ENCODE measurements at places on chromosomes 16 and 17.

DNA sequence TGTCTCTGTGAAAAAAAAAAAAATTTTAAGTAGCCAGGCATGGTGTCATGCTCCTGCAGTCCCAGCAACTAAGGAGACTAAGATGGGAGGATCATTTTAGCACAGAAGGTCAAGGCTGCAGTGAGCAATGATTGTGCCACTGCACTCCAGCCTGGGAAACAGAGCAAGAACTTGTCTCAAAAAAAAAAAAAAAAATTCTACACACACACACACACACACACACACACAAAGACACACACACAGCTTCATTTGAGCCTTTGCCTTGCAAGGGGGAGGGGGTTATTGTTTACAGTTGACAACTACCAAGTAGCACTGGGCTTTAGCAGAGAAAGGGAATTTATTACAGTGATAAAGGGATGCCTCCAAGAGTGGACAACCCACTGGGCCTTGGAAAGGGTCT, 4.9 kb upstream of the POLR3E start:
- no peak for DNase-seq

- no peak for DNase-seq
Measured at GRCh38 chr16:17518441-17518840, 47.7 kb upstream of the XYLT1 start.

DNA sequence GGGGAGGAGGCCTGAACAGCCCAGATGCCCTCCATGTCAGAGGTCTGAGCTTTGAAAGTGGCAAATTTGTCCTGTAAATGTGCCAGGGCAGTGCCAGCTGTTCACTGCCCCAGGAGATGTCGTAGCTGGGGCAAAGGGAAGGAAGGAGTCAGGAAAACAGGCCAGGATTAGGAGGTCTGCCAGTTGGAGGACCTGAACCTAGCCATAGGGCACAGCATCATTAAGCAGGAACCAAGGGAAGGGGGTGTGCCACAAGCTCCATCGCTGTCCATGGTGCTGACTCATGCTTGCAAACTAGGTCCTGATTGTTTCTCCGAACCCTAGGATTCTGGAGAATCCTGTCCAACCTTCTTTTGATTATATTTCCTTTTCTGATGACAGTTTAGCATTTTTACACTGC, 124.2 kb downstream of the TMEM132E start:
- peak; percentile 25 for DNase-seq

DNA sequence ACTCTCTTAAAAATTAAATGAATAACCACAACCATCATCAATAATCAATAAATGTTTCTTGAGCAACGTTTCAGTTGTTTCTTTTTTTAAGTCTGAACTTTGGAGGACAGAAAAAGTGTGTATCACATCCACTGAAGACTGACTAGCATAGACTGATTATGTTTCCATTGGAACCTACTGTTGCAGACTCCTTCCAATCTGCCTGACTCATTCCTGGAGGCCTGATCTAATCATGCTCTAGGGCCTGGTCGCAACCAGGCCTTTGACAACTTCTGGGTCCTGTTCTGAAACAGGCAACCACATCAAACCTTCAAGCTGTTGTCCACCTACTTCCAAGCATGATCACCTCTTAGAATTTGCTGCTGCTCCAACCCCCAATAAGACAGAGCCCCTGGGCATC, 109.2 kb upstream of the NUDT7 start:
- no peak for DNase-seq

DNA sequence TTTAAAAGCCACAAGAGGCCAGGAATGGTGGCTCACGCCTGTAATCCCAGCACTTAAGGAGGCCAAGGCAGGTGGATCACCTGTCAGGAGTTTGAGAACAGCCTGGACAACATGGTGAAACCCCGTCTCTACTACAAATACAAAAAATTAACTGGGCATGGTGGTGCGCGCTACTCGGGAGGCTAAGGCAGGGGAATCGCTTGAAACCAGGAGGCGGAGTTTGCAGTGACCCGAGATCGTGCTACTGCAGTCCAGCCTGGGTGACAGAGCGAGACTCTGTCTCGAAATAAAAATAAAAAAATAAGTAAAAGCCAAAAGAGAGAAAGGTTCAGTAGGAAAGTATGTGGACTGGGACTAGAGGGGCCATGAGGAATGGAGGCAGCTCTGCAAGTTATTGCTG, 13.1 kb upstream of the ITGAL start:
- no peak for DNase-seq

DNA sequence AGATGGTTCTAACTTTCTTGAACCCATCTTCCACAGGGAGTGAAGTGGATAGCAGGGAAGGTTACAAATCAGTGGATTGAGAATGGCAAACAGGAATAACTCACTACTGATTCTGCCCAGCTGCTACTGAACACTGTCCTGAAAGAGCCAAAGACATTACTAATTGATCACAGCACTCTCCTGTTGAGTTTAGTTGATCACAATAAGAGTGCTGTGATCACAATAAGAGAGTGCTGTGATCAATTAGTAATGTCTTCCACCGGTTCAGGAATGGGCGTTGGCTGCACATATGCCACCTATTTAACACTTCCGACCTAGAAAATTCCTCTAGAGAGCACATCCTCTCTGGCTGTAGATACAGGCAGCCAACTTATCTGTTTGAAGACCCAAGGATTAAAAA, 11.4 kb downstream of the CFAP97D1 start:
- DNase-seq = no peak

DNA sequence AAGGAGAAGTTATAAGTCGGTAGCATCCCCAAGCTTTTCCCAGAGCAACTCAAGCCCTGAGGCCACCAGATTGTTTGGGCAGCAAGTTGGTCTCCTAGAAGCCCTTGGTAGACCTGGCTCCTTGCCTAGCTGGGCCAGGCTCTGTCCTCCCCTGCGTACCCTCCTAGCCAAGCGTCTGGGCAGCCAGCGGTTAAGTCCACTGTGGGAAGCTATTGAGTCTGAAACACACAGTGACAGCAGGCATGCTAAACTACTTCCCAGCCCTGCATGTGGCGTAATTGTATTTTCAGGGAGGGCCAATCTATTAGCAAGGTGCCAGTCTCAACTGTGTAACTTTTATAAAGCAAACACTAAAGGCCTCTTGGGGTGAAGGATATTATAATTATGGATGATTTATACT, 419.1 kb upstream of the RBFOX1 start:
- DNase-seq = no peak
